ENCODE measurements at places on chromosomes 7 and 10.

GRCh38 chr10:96587264-96588059, 650 bp upstream of the TM9SF3 start:
- no peak for DNase-seq

DNA sequence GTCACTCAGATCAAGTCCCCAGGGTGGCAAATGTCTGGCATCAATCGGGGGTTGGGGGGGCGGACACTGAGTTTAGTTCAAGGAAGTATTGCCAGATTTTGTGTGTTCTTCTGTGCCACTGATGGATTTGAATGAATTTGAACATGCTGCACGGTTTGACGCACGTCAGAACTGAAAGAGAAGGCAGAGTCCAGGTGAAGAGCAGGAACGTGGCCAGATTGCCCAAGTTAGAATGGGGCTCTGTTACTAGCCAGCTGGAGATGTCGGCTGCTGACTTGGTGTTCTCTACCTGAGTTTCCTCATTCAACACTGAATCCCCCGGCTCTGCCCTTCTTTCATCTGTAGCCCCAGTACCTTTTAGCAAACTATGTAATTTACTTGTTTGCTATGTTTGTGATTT, 180.2 kb downstream of the PRKCQ start:
- no peak for DNase-seq

- no peak for DNase-seq
Measured at GRCh38 chr7:80907141-80907601, 11.7 kb downstream of the SEMA3C start.

- no peak for DNase-seq
Measured at GRCh38 chr10:109824206-109824605, 99.1 kb downstream of the XPNPEP1 start.

DNA sequence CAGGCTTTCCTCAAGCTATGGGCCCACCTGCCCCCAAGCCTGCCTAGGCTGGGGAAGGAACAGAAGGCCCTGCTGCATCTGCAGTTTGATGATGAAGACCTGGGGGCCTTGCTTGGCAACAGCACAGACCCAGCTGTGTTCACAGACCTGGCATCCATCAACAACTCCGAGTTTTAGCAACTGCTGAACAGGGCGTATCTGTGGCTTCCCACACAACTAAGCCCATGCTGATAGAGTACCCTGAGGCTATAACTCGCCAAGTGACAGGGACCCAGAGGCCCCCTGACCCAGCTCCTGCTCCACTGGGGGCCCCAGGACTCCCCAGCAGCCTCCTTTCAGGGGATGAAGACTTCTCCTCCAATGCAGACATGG, 36.3 kb downstream of the CADPS2 start:
- no peak for DNase-seq

DNA sequence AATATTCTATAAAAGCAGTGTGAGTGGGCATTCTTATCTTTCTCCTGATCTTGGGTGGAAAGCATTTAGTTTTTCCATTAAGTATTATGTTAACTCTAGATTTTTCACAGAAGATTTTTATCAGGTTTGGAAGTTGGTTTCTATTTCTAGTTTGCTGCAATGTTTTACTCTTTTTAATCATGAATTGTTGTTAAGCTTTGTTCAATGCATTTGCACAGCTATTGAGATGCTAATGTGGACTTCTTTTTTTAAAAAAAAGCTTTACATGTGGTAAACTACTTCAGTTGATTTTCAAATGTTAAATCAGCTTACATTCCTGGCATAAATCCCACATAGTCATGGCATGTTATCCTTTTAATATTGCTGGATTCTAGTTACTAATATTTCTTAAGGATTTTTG, 363.6 kb upstream of the NRP1 start:
- DNase-seq = no peak

DNA sequence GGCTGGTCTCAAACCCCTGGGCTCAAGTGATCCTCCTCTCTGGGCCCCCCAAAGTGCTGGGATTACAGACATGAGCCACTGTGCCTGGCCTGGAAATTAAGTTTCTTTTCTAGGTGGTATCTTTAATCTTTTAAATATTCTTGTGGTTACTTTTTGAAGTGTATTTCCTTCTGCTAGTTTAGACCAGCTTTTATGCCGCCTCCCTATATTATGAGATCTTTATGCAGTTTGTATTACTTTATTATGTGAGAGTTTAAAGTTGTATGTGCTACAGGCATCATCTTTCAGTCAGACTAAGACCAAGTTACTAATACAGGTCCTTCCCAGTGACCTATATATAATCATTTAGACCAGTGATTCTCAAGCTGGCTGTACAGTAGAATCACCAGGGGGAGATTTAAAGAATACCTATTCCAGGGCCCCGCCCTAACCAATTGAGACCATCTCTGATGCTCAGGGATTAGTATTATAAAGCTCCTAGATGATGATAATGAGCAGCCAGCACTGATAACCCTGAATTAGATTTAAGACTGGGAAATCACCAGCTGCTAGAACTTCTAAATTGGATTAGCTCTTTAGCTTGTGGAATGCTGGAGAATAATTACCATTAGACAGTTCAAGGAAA, 11.3 kb downstream of the INPP5F start:
- no peak for DNase-seq

DNA sequence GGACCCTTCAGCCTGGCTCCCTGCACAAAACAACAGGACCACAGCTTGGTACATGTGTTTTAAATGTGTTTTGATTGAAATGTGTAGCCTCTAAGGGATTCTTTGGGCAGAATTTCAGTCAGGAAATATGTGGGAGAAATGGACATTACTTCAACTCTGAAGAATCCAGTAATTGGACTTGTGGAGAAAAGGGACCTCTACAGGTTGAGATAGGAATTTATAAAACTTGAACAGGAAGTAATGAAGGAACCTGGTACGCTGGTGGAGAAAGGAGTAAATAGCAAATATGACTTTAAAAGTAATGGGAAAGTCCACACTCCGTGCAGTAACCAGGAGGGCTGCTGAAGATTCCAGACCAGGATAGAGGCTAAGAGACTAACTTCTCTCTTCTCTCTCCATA, 220.5 kb downstream of the LHFPL3 start:
- DNase-seq = no peak

Measured in activated gamma-delta T cell treated with anti-CD3 and anti-CD28 coated beads, Interleukin-2, amount 50 U/mL, for 16 hours (primary cell).